ENCODE measurements at places on chromosomes 2 and 18. TPM values are rescaled to one million over a fixed set of nuclear protein-coding genes. Genes with fewer than 3 reads are reported as not detected.

PRSS56 gene
- not detected for total RNA-seq

CYTIP gene
- 0.39 TPM for total RNA-seq

CFC1 gene
- total RNA-seq = not detected

NMUR1 gene
- 0.23 TPM for total RNA-seq

ALPP gene
- 1.6 TPM for total RNA-seq

SEPTIN10 gene
- 25.6 TPM for total RNA-seq

C1GALT1C1L gene
- 2.1 TPM for total RNA-seq

SLC1A4 gene
- total RNA-seq = 4.5 TPM

ZC3H8 gene
- 24.5 TPM for total RNA-seq

GCA gene
- 2.1 TPM for total RNA-seq

UGT1A3 gene
- 1.4 TPM for total RNA-seq

IKZF2 gene
- total RNA-seq = 6.7 TPM

ARHGAP25 gene
- 5.1 TPM for total RNA-seq

RGPD3 gene
- total RNA-seq = 0.75 TPM

CPO gene
- total RNA-seq = not detected

NR4A2 gene
- total RNA-seq = 4.3 TPM

TMEM178A gene
- 97.7 TPM for total RNA-seq

CNRIP1 gene
- 41.1 TPM for total RNA-seq

MAP4K4 gene
- 572 TPM for total RNA-seq

SIX3 gene
- not detected for total RNA-seq

GKN1 gene
- not detected for total RNA-seq

CGREF1 gene
- 4.5 TPM for total RNA-seq

IL1R2 gene
- not detected for total RNA-seq

NDUFV2 gene
- 268 TPM for total RNA-seq

CCL20 gene
- 0.49 TPM for total RNA-seq

POTEE gene
- 0.26 TPM for total RNA-seq

CHST9 gene
- total RNA-seq = 33.0 TPM

PLGLB1 gene
- total RNA-seq = 2.5 TPM

PID1 gene
- 23.7 TPM for total RNA-seq

AGAP1 gene
- 61.6 TPM for total RNA-seq

CDKL4 gene
- total RNA-seq = 2.0 TPM

GALNT14 gene
- total RNA-seq = 2.8 TPM

OTOS gene
- not detected for total RNA-seq

TNFAIP6 gene
- total RNA-seq = not detected

CACNB4 gene
- total RNA-seq = 7.1 TPM

ABCG5 gene
- total RNA-seq = 0.14 TPM

DTNB gene
- total RNA-seq = 30.2 TPM

FAM228A gene
- total RNA-seq = 1.4 TPM

RFTN2 gene
- total RNA-seq = 2.4 TPM

SERPINB13 gene
- not detected for total RNA-seq

HOXD1 gene
- total RNA-seq = 0.43 TPM

FSIP2 gene
- 1.7 TPM for total RNA-seq

RAX gene
- total RNA-seq = 1.1 TPM

ORMDL1 gene
- 48.8 TPM for total RNA-seq

BARD1 gene
- 5.8 TPM for total RNA-seq

IGFBP2 gene
- 312 TPM for total RNA-seq

ST8SIA3 gene
- 18.4 TPM for total RNA-seq

TOGARAM2 gene
- 0.59 TPM for total RNA-seq

TRIM43 gene
- not detected for total RNA-seq

LRRTM4 gene
- total RNA-seq = 35.3 TPM

BMP10 gene
- not detected for total RNA-seq

GNLY gene
- not detected for total RNA-seq

CFAP65 gene
- total RNA-seq = 0.56 TPM

ALLC gene
- 0.18 TPM for total RNA-seq
